WTC11 (cell line): ENCODE measurements at places on chromosomes 6 and 20. TPM values are rescaled to one million over a fixed set of nuclear protein-coding genes. Genes with fewer than 3 reads are reported as not detected.

GRCh38 chr6:5513408-5513807 is 252.1 kb downstream of the FARS2 start:
- no peak overlapping the region for H3K27ac ChIP-seq
- H3K36me3 ChIP-seq = no peaks in the 10 kb centered on the region
- no peak overlapping the region for H3K4me3 ChIP-seq
- no peak for DNase-seq

- no peaks in the 10 kb centered on the region for H3K4me1 ChIP-seq
- DNase-seq = no peak
- H3K27ac ChIP-seq = no peak overlapping the region
- H3K4me3 ChIP-seq = no peak overlapping the region
Measured at GRCh38 chr6:67458265-67458664, 1176.8 kb upstream of the ADGRB3 start.

- peaks cover 9% of the 10 kb centered on the region for H3K27me3 ChIP-seq
- H3K4me3 ChIP-seq = no peak overlapping the region
- no peak for DNase-seq
- H3K36me3 ChIP-seq = no peaks in the 10 kb centered on the region
Measured at GRCh38 chr20:63366390-63367365, 5.5 kb upstream of the CHRNA4 start.

DNA sequence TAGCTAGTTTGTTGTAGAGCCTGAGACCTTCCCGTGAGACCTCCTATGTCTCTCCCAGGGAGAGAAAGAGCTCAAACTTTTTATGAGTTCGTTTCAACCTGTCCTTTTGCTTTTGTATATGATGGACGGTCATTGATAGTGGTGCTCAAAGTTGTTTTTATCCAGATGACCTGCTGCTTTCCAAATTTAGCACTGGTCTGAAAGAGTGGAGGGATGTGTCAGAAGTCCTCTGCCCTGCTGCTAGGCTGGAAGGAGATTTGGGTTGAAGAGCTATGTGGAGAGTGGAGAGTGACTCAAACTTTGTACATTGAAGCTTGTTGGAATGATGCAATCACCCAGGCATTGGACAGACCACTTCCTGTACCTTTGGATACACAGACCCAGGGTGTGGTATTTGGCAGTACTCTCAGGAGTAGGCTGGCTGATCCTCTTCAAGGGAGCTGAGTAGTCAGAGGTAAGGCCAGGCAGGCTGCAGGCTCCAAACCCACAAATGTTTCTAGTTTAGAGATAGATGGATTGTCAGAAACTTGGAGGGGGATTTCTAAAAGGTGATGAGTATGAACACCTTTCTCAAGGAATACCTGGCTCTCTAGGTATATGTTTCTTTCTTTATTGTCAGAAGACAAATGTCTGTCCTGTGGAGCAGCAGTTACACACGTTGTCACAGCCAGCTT is 49.4 kb upstream of the RREB1 start:
- H3K4me1 ChIP-seq = peaks cover 19% of the 10 kb centered on the region
- no peak overlapping the region for H3K27ac ChIP-seq
- H3K4me3 ChIP-seq = no peak overlapping the region
- DNase-seq = no peak
- H3K36me3 ChIP-seq = no peaks in the 10 kb centered on the region

GRCh38 chr6:74941424-74941823 is 264.4 kb downstream of the COL12A1 start:
- H3K27ac ChIP-seq = no peak overlapping the region
- H3K4me1 ChIP-seq = peaks cover 3% of the 10 kb centered on the region; the same call in 1 of the 2 replicates

DNA sequence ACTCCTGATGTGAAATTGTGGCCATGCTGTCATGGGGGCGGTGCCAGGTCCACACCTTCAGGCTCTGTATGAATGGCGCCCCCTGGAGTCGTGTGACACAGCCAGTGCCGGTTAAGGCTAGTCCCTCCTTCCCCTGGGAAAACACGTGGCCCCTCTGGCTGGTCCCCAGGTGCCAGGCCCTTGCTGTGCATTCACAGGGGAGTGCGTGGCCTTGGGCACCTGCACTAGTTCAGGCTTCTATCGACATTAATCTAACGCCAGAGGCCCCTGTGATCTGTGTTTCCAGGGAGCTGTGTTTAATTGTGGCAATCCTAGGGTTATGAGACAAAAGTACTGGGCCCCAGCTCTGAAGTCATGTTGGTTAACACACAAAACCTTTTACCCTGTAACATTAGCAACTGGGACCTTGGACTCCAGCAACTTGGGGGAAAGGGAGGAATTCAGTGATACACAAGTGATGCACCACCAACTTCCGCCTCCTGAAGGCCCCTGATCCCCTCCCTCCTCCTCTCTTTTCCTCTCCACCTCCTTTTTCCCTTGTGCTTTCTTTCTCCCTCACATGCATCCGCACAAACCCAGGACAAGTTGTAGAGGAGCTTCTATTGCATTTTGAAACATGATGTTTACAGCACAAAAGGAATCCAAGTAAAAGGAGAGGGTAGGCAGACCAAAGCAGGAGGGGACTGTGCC is 74.0 kb downstream of the SSR1 start:
- peak; percentile 89 for DNase-seq
- peaks cover 40% of the 10 kb centered on the region for H3K4me1 ChIP-seq
- H3K27ac ChIP-seq = no peak overlapping the region; the same call in 1 of the 2 replicates

- no peaks in the 10 kb centered on the region for H3K36me3 ChIP-seq
- no peaks in the 10 kb centered on the region for H3K27me3 ChIP-seq
- no peak overlapping the region for H3K27ac ChIP-seq
- no peak overlapping the region for H3K4me3 ChIP-seq
- no peak for DNase-seq
Measured at GRCh38 chr20:9989066-9989724, 45.6 kb upstream of the ANKEF1 start.

DNA sequence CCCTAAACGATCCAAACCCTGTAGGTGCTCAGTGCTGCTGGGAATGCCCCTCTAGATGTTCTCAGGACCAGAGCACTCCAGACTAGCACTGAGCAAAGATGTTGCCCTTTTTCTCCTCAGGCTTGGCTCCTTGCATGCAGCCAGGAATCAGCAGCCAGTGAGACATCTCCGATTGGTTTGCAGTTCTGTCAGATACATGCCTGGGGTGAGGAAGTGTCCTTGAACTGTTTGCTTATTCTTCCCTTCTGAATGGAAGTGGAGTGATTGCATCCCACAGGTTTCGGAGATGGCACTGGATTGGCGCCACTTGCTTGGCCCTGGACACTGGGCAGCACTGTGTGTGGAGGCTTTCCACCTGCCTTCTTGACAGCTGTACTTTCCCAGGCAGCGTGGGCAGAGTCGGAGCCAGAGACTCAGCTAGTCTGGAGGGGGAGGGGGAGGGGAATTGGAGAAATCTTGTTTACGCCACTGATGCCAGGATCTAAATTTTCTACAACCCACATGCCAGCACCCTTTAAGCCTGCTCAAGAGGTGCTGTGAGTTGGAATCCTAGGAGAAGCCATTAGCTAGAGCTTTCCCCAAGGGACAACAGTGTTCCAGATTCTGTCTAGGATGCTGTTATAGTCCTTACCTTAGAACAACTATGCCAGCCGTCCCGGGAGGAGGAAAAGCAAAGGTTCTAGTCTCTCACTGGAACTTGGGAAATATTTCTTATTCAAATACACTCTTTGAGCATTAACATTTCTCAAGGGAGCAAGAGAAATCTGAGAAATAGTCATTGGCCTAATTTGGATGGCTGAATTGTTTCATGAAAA is 49.2 kb upstream of the SASH1 start:
- H3K27me3 ChIP-seq = no peaks in the 10 kb centered on the region
- no peak overlapping the region for H3K4me3 ChIP-seq
- H3K27ac ChIP-seq = no peak overlapping the region
- H3K4me1 ChIP-seq = peaks cover 16% of the 10 kb centered on the region
- no peaks in the 10 kb centered on the region for H3K36me3 ChIP-seq
- no peak for DNase-seq

GRCh38 chr6:8218861-8219260 is 116.5 kb upstream of the EEF1E1 start:
- H3K36me3 ChIP-seq = no peaks in the 10 kb centered on the region
- 0 out of 2 replicates have a peak, but pooled peaks cover 2% of the 10 kb centered on the region for H3K4me1 ChIP-seq
- DNase-seq = no peak

- no peak overlapping the region for H3K27ac ChIP-seq
- DNase-seq = no peak
- no peaks in the 10 kb centered on the region; the same call in 1 of the 2 replicates for H3K27me3 ChIP-seq
- no peak overlapping the region for H3K4me3 ChIP-seq
Measured at GRCh38 chr6:63502156-63502555, 70.1 kb upstream of the LOC128125822 start.

- H3K4me1 ChIP-seq = peaks cover 11% of the 10 kb centered on the region
- H3K4me3 ChIP-seq = no peak overlapping the region
- no peak for DNase-seq
- no peaks in the 10 kb centered on the region; the same call in 1 of the 2 replicates for H3K27me3 ChIP-seq
- no peak overlapping the region for H3K27ac ChIP-seq
Measured at GRCh38 chr6:170229851-170230519, 60.9 kb downstream of the DLL1 start.

The MEI4 gene
- total RNA-seq = 0.18 to 0.21 TPM (median 0.20 TPM) in 3 replicates

The ARMH2 gene
- total RNA-seq = not detected in 3 replicates

GRCh38 chr20:38321959-38322598 is 18.1 kb downstream of the BPI start:
- no peaks in the 10 kb centered on the region for H3K36me3 ChIP-seq
- no peak overlapping the region for H3K27ac ChIP-seq
- H3K27me3 ChIP-seq = peaks cover 2% of the 10 kb centered on the region; the same call in 1 of the 2 replicates
- H3K4me1 ChIP-seq = no peaks in the 10 kb centered on the region
